Fibroblast of skin of abdomen (primary cell): ENCODE measurements at places on chromosomes 13 and 19.
A peak's percentile ranks its signal among the peaks of the same experiment; 100 is the strongest.

- peak; percentile 32 for DNase-seq
Measured at GRCh38 chr13:40505196-40505595, 161.2 kb downstream of the FOXO1 start.

DNA sequence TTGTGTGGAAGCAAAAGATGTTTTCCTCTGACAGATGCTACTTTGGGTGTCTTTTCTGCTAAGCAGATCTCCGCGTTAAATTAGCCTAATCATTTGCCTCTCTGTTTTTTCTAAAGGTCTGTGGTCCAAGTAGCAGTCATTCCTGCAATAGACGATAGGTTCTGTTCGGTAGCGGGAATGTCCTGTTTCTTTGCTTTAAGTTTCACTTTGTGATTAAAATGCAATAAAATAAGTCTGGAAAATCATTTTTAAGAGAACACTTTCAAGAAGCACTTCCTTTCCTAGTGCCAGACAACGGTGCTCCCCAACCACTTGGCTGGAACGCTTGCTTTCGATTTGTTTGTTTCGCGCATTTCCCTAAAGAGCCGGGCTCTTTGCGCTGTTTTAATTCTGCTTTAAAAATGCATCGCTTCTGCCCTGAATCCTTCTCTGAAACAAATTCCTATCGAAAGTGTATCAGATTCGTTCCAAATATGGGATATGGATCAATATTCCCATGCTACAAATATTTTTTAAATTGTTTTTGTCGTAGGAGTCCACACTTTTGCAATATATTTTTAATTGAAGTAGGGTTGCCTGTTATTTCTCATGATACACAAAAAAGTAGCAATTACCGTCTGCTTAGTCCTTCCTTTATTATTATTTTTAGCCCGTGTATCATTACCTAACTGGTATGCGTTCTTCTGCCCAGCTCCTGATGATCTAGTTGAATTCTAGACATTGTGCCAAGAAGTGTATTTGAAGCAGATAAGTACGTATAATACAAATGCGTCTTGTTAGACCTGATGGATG lies 14.2 kb downstream of the ZIC2 start:
- no peak for DNase-seq

DNA sequence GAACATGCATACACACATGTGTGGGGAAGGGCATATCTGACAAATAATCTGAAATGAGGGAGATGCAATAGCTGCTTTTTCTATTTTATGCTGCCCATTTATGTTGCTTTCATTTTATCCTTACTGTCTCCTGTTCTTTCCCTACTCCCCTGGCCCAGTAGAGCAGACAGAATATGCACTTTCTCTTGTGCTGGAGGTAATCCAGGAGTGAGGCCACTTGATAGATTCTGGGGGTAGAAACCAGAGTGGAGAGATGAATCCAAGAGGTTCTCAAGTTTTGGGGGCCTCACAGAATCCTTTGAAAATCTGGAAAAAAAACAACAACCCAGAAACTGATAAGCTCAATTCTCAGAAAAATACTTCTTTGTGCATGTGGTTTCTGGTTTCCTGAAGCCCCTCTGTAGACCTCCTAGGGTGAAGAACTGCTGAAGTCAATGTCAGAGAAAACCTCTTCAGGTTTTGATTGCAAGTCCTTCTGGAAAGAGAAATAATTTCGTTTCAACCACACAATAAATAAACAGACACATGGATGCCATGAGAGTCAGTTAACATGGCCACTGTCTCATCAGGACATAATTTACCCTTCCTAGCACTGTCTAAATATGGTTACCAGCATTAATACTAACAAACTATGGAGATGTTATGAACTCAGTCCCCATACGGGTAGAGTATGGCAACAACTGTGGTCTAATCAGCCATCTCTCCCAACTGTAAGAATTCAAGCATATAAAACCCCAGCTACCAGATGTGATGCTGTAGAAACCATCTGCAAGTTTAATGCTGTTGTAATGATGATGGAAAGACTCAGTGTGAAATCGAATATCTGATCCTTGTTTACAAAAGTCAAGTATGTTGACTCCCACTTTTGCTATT lies 355.6 kb downstream of the SLC7A1 start:
- no peak for DNase-seq

DNA sequence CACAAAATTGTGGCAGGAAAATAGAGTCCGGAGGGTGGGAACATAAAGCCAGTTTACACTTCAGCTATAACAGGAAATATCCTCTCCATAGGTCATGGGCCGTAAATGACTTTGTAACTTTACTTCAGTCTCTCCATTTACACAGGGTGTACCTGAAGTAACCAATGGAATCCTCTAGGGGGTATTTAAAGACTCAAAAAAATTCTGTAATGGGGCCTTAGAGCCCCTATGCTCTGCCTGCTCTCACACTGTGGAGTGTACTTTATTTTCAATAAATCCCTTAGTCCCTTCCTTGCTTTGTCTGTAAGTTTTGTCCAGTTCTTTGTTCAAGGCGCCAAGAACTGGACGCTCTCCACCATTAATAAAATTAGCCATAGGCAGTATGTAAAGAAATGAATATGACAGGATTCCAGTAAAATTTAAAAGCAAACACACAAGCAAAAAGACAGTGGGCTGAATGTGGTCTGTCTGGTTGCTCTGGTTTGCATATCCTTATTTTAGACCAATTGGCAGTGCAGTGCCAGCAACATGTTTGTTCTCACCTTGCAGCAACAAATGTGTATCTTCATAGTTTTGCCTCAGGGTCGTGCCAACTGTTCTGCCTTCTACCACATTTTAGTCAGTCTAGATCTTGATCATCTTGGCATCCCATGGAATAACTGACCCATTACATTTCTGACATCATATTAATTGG lies 801.5 kb upstream of the SPRY2 start:
- DNase-seq = no peak

DNA sequence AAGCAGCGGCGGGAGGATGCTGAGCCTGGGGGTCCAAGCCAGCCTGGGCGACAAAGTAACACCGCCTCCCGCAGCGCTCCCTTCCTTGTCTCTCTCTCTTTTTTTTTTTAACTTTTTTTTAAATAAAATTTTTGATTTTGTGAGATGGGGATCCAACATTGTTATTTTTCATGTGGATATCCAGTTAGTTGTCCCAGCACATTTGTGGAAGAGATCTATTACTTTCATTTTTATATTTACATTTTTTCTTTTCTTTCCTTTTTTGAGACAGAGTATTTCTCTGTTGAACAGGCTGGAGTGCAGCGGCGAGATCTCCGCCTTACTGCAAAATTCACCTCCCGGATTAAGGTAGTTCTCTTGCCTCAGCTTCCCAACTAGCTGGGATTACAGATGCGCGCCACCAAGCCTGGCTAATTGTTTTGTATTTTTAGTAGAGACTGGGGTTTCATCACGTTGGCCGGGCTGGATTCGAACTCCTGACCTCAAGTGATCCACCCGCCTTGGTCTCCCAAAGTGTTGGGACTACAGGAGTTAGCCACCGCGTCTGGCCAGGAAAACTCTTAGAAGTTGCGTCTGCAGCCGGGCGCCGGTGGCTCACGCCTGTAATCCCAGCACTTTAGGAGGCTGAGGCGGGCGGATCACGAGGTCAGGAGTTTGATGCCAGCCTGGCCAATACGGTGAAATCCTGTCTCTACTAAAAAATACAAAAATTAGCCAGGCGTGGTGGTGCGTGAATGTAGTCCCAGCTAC lies 19.4 kb downstream of the ZNF816 start:
- DNase-seq = no peak

DNA sequence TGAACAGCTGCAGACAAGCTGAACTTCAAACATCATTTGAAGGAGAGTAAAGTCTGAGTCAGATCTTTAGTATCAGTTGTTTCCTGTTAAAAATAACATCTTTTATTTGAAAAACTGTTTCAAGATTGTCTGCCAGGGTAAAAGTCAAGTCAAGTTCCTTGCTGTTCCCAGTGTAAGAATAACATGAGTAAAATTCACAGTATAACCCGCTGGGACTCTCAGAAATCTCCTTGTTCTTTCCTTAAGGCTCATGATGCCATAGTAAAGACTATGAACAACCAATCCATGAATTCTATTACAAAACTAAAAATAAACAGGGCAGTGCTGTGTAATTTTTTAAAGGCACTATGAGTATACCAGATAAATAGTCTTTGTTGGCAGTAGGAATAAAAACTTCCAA lies 112.9 kb downstream of the IRS2 start:
- no peak for DNase-seq

DNA sequence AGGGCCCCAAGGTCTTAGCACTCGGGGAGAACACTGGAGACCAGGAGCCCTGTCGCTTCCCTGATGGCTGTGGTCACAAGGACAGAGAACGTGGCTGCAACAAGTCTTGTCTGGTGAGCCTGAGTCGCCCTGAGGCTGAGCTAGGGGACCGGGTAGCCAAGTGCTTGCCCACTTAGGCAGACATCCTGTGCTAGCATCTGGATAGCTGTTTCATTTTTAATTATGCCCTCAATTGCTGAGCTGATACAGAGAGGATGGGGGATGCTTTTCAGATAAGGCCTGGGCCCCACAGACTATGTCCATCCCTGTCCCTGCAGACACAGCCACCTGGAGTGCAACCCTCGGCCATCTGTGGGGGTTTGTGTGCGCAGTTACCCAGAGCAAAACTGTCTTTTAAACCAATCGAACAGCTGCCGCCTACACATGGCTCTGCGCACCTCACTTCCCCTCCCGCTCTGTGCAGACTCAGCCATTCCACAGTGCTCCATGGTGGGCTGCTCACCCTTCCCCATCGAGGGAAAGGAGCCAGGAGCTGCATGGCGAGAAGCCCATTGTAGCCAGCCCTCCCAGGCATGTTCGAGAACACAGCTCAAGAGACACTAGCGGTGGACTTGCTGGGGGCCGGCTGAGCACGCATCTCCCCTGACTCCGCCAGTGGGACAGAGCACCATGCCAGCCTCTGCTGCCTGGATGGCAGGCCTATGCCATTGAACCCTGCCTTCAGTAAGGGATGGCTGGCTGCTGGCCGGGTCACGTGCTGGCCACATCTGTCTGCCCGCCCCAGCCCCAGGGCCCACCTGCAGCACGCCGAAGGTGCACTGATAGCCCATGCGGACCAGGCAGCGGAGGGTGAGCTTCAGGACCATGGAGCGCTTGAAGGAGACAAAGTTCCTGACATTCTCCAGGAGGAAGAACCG lies 19.4 kb upstream of the EIF3G start:
- no peak for DNase-seq

- no peak for DNase-seq
Measured at GRCh38 chr13:96041326-96042110, 11.7 kb downstream of the UGGT2 start.

DNA sequence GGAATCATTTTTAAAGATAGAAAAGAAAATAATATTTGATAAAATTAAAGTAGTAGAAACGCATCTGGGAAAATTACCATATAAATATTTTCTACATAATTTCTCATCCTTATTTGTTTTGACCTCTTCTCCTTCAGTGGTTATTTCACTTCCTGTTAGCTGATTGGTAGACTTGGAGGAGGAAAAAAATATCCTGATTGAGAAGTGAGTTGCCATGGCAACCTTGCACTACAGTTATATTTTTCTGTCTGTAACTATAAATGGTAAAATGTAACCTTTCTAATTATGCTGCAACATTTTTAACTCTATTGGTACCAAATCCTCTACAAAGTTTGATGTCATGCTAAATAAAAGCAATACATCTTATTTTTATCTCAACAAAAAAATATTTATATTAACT lies 45.2 kb downstream of the SCEL start:
- DNase-seq = no peak

GRCh38 chr19:16034180-16034579 lies 42.1 kb upstream of the TPM4 start:
- no peak for DNase-seq

GRCh38 chr13:34900288-34900739 lies 41.8 kb upstream of the NBEA start:
- no peak for DNase-seq

DNA sequence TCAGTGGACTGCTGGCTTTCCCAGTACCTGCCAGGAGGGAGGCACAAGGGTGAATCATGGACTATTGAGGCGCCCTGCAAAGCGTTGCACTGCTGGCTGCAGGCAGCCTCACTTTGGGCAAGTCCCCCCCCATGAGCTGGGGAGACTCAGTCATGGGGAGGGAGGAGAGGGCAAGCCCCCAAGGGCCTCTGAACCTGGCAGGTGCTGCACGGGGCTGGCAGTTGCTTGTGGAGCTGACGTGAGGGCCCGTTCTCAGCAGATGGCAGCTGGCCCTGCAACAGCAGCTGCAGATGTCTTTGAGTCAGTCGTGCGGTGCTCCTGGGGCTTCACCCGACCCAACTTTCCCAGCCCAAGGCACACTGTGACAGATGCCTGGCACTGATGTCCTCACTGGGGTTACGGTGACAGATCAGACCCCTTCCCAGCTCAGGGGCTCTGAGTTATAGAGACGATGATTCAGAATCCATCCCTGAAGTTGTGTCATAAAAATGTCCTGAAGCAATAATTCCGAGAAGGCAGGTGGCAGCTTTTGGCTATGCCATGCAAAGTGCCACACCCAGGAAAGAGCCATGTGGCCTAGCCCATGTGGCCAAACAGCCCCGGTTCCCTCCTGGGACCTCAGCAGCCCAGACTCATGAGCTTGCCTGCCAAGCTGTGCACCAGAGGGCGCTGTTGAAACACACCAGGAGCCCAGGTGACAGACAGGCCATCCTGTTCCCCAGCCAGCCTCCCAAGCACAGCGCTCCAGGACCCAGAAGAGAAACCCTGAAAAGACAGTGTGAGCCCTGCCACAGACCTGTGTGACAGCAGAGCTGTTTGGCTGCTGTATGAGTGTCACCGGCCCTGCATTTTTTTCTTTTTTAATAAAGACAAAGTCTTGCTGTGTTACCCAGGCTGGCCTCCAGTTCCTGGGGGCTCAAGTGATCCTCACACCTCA lies 53.6 kb upstream of the LDLR start:
- peak; percentile 69 for DNase-seq

DNA sequence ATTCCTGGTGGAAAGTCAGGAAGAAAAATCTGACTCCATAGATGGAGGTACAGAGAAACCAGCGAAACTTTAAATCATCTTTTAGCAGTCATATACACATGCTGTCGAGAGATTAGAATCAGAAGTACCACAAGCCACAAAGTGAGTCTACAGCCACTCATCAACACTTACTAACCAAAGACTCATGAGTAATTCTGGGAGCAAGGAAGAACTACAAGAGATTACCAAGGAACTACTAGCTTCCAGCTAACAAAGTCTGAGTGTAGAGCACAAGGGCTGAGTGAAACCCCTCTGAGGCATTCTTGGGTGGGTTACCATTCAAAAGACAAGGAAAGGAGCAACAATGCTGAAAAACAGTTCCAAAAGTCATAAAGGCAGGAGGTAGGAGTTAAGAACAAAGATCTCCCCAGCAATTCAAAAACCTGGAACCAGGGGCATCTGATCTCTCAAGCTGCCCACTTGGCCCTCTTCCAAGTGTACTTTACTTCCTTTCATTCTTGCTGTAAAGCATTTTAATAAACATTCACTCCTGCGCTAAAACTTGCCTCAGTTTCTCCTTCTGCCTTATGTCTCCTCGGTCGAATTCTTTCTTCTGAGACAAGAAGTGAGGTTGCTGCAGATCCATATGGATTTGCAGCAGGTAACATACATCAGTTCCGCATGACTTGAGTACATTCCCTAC lies 13.0 kb downstream of the RBM26 start:
- peak; percentile 71 for DNase-seq

- DNase-seq = no peak
Measured at GRCh38 chr13:110070046-110070445, 236.9 kb downstream of the COL4A1 start.
